ENCODE measurements at places on chromosomes 2 and 18. TPM values are rescaled to one million over a fixed set of nuclear protein-coding genes. Genes with fewer than 3 reads are reported as not detected.
A peak's percentile ranks its signal among the peaks of the same experiment; 100 is the strongest.

Gene TXNDC2
- 0.55 TPM for total RNA-seq

DNA sequence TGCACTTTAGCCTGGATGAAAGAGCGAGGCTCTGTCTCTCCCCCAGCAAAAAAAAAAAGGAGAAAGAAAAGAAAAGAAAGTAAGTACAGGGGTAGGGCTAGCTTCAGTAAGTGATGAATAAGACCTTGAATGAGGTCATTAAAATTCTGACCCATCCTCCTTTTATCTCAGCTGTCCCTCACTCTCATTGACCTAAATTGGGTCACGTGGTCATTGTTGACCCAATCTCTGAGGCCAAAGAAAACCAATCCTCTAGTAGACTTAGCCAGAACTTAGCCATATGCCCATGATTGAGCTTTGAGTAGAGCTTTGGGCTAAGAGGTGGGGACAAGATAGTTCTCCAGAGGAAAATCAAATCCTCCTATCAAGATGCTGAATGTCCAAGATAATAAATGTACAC lies 149.3 kb downstream of the PDE11A start:
- DNase-seq: no peak

- no peak for DNase-seq
Observed at GRCh38 chr2:222532315-222532714, 108.0 kb downstream of the SGPP2 start.

- no peak for DNase-seq
Observed at GRCh38 chr18:22868831-22869230, 64.3 kb upstream of the RBBP8 start.

- no peak for DNase-seq
Observed at GRCh38 chr2:18496516-18496915, 63.9 kb downstream of the RDH14 start.

- no peak for DNase-seq
Observed at GRCh38 chr2:28173377-28173776, 219.3 kb upstream of the FOSL2 start.

Gene IL36A
- total RNA-seq: not detected

DNA sequence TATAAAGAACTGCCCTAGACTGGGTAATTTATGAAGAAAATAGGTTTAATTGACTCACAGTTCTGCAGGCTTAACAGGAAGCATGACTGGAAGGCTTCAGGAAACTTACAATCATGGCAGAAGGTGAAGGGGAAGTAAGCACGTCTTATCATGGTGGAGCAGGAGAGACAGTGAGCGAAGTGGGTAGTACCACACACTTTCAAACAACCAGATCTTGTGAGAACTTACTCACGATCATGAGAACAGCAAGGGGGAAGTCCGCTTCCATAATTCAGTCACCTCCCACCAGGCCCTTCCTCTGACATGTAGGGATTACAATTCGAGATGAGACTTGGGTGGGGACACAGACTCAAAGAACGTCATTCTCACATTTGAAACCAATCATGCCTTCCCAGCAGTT lies 260.1 kb upstream of the FAM98A start:
- DNase-seq: no peak

DNA sequence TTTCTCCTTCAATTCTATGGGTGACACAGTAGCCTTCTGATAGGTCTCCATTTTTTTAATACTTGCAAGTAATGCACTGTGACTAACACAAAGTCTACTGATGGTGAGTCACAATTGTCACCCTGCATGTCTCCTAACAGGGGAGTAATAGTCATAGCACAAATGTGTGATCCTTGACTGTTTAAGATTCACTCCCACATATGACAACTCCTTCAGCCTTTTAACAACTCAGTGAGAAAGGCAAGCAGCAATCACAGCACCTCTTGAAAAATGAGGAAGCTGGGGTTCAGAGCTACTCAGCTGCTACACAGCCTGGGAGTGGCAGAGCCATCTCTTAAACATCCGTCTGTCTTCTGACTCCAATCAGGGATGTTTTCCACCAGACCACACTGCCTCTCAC lies 63.8 kb downstream of the EHD3 start:
- no peak for DNase-seq

Gene SMCHD1
- 54.1 TPM for total RNA-seq

GRCh38 chr2:101998896-101999789 lies 7.4 kb downstream of the IL1R2 start:
- DNase-seq: no peak

DNA sequence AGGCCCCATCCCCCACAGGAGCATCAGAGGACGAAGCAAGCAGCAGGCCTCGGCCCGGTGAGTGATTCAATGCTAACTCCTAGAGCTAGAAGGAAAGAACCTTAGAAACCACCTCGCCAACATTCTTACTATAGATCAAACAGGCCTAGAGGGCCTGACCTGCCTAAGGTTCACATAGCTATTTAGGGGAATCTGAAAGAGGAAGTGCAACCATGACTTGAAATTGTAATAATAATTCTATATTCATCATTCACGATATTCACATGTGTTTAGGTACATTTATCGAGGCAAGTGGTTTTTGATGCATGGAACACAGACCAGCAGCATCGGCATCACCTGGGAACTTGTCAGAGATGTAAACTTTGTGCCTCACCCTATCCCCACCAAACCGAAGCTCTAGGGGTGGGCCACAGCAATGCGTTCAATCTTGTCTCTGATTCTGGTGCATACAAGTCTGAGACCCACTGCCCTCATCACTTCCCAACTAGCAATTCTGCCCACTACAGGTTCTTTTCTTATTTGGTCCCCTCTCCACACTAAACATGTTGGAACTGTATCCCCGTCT lies 78.0 kb upstream of the DNMT3A start:
- no peak for DNase-seq

- DNase-seq: no peak
Observed at GRCh38 chr2:145736871-145737270, 1217.0 kb upstream of the ZEB2 start.

Gene PLGLB1
- 3.3 TPM for total RNA-seq

- no peak for DNase-seq
Observed at GRCh38 chr2:65320042-65320725, 92.6 kb downstream of the ACTR2 start.

DNA sequence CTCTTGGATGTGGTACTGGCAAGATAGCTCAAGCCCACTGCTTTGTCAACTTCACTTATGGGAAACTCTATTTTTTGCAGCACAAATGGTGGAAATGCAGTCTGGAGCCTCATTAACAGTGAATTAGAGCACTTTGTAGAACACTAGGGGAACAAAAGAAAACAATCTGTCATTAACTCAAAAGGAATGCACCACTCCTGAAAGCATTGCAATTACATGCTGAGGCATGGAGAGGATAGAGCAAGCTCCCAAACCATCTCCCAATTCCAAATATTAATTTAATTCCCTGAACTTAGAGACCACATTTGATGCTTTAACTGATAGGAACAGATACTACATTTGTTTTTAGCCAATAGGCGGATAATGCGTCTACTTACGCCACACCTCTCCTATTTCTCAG lies 32.8 kb upstream of the TANC1 start:
- DNase-seq: no peak

- no peak for DNase-seq
Observed at GRCh38 chr2:216594081-216594480, 39.1 kb upstream of the IGFBP2 start.

DNA sequence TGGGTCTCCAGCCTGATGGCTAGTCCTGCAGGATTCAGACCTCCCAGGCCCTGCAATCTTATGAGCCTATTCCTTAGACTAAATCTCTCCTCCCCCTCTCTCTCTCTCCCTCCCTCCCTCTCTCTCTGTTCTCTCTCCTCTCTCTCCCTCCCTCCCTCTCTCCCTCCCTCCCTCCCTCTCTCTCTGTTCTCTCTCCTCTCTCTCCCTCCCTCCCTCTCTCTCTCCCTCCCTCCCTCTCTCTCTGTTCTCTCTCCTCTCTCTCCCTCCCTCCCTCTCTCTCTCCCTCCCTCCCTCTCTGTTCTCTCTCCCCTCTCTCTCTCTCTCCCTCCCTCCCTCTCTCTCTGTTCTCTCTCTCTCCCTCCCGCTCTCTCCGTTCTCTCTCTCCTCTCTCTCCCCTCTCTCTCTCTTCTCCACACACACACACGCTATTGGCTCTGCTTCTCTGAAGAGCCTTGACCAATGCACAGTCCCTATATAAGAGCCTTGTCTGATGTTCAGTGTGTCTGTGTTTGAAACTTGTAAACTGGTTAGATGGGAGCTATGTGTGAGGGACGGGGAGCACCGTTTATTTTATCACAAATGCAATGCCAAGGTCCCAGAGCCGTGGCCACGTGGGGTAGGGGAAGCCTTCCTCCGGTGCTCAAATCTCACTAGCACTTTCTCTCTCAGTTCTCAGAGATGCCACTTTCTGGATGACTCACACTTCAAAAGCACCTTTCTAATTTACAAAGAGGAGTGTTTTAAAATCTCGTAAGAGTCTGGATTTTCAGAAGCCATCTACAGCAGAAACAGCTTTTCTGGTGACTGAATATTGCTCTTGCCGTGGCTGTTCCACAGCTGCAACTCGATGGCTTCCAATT lies 9.4 kb upstream of the PRLH start:
- DNase-seq: no peak

DNA sequence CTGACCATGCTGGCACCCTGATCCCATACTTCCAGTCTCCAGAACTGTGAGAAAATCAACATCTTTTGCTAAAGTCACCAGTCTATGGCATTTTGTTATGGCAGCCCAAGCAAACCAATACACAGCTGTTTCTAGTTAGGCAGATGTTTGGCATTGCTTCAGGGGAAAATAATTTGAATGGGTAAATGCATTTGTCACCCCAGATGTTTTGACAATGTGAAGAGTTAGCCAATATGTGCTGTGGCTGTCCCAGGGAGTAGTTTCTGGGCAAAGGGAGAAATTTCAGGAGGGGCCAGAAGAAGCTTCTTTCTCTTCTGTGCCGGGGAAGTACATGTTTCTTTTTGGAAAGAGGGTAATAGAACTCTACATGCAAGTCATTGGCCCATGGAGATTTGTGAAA lies 619.0 kb downstream of the SLC4A3 start:
- no peak for DNase-seq

- DNase-seq: no peak
Observed at GRCh38 chr2:67772216-67773170, 290.3 kb downstream of the C1D start.

GRCh38 chr2:423479-423878 lies 135.6 kb upstream of the ALKAL2 start:
- DNase-seq: no peak

DNA sequence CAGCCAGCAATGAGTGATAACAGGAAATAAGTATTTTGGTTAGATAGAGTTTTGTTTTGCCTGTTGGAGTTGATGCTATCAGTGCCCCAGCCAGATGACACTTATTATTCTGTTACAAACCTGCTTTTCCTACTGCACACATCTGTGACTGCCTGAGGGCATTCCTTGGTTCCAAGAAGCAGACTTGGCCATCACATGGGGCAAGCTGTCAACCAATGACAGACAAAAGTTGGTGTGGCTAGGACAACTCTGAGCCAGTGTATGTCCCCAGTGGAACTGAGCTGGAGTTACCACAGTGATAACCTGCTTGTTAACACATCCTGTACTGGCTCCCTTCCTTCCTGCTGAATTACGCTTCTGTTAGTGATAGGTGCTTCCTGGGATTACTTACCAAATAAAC lies 54.5 kb downstream of the FAM171B start:
- DNase-seq: no peak

- no peak for DNase-seq
Observed at GRCh38 chr2:10680957-10681356, 8.8 kb downstream of the NOL10 start.

Gene LIMS2
- total RNA-seq: 161 TPM

DNA sequence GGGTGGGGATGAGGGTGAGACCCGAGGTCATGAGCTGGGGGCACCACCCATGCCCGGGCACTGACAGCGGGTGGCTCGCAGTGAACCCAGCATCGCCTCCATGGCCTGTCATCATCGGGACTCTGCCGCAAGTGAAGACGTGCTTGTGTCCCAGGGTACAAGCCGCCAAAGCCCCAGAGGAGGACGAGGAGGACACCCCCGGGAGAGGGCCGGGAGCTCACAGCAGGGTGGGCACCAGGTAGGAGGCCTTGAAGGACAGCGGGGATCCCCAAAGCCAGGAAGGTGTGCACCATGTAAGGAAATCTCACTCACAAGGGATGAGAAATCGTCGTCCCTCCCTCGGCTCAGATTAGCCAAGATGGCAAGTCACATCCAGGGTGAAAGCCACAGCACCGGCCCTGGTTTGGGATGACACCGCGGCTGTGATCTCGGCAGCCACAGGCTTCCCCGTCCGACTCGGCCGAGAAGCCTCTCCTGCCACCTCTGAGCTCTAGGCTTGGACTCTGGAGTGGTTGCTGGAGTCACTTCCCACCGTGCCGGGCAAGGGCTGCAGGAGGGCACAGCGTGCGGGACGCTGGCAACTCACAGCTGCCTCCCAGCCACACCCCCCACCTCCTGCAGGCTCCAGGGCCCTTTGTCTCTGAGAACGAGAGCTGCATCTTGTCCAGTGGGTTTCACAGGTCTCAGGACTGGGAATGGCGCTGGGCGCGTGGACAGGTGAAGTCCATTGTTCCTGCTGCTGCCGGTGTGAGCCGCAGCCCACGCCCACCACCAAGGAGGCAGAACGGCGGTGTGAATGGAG lies 81.6 kb upstream of the CTDP1 start:
- DNase-seq: peak; percentile 63

Gene PKDCC
- total RNA-seq: 65.5 TPM

DNA sequence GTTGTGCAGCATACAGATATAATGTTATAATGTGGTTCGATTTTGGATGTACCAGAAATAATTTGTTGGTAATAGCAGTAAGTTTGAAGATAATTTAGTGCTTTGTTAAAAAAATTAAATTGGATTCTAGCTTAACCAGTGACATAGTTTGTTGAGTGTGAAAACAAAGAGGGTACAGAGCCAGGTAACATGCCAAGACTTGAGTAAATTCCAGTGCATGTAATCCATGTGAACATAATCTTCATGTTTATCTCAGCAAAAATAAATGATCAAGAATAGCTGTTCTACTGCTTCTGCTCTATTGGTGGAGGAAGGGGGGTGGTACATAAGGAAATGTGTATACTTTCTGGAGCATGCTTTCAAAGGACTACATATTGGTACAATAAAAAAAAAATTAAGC lies 165.8 kb downstream of the DNAH7 start:
- DNase-seq: no peak

Gene SERPINB3
- not detected for total RNA-seq

Gene GRB14
- 8.9 TPM for total RNA-seq

Gene GAL3ST2
- not detected for total RNA-seq

Gene DCDC2C
- not detected for total RNA-seq

GRCh38 chr2:207133458-207133819 lies 32.3 kb downstream of the KLF7 start:
- DNase-seq: no peak

DNA sequence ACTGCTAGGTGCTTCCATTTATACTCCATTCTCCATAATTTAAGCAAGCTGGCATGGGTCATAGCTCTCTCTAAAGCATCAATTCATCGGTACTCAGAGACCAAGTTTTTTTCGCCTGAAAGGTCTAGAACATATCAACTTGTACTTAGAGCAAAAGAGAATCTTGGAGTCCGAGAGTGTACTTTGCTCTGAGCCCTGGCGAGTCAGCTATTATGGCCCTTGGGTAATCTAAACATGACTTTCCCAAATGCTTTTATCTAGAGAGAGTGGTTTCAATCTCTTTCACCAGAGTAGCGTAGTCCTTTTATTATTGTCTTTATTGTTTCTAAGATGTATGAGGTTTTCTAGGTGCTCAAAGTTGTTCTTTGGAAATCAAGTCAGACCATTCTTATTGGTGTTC lies 34.4 kb downstream of the MAIP1 start:
- DNase-seq: no peak

Data from upper lobe of right lung (tissue), 1 donor.